IPS DF 6.9 (cell line): ENCODE measurements at places on chromosomes 13 and 19.

- DNase-seq = no peak
Observed at GRCh38 chr19:33152176-33152575, 20.3 kb downstream of the WDR88 start.

DNA sequence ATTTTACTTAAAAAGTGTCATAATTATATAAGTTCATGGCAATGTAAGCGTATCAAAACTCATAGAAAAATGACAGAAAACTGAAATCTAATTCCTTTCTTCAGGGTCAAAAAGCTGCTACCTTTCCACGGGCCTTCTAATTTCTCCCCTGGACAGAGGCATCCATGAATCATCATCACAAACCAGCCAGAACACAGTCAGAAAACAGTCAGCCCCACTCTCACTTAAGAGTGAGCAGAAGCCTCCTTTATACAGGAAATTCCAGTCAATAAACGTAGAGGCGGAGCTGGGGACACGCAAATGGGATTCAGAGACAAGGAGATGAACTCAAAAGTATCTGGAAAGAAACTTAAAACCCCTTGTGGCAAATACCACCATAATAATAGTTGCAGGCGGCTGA, 54.2 kb upstream of the ABCC4 start:
- no peak for DNase-seq

DNA sequence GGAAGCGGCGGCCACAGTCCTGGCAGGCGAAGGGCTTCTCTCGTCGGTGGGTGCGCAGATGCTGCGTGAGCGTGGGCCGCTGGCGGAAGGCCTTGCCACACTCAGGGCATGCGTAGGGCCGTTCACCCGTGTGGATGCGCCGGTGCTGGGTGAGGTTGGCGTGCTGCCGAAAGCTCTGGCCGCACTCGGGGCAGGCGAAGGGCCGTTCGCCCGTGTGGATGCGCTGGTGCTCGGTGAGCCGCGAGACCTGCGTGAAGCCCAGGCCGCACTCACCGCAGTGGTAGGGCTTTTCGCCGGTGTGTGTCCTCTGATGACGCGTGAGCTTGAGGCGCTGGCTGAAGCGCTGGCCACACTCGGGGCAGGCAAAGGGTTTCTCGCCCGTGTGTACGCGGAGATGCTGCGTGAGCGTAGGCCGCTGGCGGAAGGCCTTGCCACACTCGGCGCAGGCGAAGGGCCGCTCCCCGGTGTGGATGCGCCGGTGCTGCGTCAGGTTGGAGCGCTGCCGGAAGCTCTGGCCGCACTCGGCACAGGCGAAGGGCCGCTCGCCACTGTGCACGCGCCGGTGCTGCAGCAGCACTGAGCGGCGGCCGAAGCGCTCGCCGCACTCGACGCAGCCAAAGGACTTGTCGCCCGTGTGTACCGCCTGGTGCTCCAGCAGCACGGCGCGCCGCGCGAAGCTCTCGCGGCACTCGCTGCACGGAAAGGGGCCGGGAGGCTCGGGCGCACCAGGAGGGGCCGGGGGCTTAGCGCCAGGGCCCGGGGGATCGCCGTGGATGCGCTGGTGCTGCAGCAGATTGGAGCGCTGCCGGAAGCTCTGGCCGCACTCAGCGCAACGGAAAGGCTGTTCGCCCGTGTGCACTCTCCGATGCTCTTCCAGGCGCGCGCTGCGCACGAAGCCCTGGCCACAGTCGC, 4.0 kb upstream of the UBE2M start:
- no peak for DNase-seq

DNA sequence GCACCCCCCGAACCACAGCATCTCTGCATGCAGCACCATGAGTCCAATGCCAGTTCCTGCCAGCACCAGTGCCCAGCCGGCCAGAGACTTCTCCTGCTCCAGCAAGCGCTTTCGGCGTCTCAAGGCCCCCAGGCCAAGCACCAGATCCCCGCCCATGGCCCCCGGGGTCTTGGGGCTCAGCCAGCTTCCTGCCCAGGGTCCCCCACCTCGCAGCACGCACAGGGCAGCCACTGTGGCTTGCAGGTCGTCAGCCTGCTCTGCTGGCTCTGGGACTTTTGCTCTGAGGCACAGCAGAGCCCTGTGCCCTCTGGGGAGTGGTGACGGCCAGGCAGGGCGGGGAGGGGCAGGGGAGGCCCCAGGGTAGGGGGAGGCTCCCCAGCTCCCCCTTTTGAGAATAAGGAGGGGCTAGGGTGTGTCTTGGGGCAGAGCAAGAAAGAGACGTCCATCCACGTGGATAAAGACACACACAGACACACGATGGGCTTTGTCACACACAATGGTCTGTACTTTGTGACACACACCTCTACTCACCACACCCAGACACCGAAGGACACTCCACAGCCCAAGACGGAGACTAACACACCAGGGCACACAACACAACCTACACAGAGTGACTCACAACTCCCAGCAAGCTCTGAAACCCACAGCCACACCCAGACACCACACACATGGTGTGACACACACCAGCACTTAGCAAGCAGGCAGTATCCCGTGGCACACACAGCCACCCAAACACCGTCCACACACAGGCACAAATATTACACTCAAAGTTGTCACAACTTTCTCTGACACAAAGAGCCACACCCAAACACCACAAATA, at the start of gene KCNN4:
KCNN4 (minus strand) TSS at position 268 of the 820 bp plus-strand sequence; CDS start at position 156, 112 bp downstream.
- DNase-seq = no peak

DNA sequence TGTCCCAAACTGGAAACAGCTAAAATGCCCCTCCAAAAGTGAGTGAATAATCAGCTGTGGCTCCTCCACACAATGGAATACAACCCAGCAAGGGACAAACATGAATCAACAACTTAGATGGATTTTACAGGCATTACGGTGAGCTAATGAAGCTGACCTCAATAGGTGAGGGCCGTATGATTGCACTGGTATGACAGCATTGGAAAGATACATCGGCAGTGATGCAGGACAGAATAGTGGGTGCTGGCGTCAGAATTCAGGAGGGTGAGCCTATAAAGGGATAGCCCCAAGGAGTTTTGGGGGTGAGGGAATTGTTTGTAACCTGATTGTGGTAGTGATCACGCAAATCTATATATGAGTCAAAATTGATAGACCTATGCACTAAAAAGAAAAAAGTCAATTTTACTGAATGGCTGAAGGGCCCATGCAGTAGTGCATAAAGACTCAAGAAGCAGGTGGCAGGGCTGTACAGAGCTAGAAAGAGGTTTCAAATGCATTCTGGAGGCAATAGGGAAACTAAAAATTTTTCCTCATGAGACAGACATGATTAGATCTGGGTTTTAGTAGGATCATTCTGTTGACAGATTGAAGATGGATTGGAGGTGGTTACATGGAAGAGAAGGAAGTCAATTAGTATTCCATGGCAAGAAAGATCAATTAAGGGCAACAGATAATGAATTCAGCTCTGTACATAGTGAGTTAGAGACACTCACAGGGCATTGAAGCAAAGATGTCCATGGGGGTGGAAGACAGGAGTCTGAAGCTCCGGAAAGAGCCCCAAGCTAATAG, 90.8 kb downstream of the IRS2 start:
- no peak for DNase-seq
